Dermis microvascular lymphatic vessel endothelial cell (primary cell): ENCODE measurements at places on chromosomes 4 and X. TPM values are rescaled to one million over a fixed set of nuclear protein-coding genes. Genes with fewer than 3 reads are reported as not detected.

DNA sequence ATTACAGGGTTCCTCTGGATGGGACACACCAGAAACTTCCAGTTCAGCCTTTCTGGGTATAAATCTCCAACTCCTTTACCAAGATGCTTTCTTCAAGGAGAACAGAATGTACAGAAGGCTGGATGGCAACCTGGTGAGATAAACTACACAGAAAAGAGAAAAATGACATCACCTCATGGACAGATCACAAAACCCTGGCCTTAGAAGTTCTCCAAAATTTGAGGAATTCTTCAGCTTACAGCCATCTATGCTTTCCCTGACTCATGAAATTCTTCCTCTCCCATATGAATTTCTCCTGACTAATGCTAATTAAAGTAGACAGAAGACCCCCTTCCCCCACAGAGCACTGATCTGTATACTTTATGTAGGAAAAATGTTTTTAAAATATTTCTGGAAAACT, 345.4 kb downstream of the STIM2 start:
- no peak for DNase-seq

DNA sequence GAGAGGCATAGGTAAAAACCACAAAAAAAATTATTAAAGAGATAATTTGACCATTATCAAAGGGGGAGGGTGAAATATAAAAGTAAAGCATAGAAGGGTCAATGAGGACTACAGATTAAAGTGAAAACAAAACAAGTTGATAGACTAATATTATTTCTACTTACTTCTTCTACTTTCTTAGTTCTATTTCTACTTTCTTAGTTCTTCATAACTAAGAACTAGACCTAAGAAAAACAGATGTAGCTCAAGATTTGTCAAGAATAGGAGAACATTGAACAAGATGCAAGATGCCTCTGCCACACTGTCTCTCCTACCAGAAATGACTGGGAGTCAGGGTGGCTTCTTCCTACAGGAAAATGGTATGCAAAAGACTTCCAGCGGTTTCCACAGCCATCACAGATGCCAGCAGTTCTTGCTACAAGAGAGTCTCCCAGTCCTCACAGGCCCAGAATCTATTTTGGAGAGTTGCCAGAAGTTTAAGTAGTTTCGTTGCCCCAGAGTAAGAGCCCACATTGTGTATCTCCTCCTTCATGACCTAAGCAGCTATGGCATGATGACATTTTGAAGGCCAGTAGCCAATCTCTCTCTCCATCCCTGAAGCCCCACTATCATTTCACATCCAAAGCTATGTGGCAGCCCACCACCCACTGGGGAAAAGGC, 42.9 kb upstream of the DDX60 start:
- DNase-seq = no peak

GRCh38 chr4:108166038-108166437, 2.7 kb downstream of the LEF1 start:
- no peak for DNase-seq

DNA sequence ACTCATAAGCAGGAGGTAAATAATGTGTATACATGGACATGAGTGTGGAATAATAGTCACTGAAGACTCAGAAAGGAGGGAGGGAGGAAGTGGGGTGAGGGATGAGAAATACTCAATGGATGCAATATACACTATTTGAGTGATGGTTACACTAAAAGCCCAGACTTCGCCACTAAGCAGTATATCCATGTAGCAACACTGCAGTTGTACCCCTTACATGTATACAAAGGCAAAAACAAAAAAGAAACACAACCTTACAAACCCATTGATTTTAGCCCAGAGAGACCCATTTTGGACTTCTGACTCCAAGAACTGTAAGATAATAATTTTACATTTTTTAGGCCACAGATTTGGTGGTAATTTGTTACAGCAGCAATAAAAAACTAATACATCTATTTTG, 51.5 kb downstream of the VMA21 start:
- DNase-seq = no peak

DNA sequence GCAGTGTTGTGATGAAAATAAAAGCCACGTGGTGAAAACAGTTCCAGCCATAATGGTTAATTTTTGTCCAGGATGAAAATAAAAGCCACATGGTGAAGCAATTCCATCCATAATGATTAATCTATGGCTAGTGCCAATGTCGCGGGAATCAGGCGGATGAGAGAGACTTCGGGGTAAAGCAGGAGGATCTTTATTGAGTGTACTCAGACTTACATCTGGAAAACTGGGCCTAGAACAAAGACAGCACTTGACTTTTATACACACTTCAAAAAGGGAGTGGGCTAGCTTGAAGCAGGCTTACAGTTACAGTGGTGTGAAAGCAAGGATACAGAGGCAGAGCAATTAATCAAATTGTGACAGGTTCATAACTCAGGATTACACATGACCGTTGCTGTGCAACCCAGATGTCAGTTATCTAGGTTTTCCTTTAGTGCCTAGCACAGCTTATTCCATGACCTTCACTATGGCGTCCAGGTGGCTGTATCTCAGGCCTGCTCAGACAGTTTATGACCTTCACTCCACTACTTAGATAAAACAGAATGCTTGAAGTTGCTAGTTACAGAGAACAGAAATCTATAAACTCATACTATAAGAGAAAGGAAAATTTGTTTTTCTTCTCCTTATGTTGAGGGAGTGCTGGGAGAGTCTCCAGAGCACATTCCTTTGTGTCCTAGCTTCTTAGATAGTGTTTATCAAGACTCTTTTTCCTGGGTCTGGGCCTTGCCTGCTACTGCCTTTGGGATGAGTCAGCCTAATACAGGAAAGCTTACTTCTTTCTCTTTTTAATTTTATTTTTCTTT, 5.9 kb upstream of the PLA2G12A start:
- no peak for DNase-seq

DNA sequence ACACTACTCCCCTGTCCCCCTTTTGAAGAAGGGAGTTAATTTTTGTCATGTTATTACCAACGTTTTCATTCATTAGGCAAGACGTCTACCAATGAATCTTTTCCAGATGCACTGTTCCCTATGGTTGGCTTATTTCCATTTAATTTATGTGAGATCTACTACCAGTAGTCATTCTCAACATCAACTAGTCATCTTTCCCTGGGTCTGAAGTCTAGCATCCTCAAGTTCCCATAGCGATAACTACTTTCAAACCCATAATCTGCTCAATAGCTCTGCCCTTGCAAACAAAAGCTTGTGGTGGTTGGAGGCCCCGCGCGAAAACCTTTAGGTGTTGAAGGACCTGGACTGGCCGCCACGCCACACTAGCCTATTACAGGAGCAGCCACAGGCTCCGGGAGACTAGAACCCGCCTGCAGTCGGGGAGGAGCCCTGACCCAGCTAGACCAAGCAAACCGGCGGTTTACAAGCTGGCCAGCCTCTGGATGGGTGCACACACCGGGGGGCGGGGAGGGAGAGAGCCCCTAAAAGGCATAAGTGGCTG, 746 bp downstream of the PPAT start:
- peak; percentile 82 for DNase-seq

GRCh38 chr4:40283968-40284367, 51.2 kb upstream of the CHRNA9 start:
- no peak for DNase-seq

DNA sequence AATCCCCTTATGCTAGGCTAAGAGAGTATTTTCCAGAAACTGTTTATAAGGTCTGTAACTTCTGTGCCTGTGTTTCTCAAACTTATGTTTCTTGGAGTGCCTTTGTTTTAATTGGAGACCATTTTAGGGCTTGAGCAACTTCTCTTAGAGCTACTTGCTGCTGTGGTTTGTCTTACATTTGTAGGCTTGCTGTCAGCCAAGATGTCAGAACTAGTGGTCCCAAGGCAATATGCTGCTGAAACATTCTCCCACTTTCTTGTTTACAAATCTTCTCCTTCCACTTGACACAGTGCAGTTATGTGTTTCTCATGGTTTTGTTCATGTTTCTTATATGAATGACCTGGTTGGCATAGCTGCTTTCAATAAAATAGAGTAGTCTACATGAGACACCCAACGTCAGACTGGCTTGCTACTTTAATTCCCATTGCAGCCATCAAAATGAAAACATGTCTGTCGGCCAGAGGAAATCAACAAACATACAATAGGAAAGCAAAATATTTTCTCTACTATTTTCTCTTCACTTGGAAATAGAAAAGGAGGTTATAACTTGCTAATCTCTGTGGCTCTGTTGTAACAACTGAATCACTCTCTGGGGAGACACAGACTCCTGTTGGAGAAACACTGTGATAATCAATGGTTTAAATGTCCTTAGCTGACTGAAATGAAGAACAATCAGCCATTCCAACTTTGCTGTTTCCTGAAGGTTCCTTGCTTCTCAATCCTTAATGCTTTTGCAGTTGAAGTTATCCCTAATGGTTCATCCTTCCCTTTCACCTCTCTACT, 426.4 kb downstream of the PDGFC start:
- no peak for DNase-seq

GRCh38 chr4:76515975-76516843, 81.2 kb downstream of the SHROOM3 start:
- no peak for DNase-seq

- DNase-seq = no peak
These were observed 1374.8 kb downstream of the PCDH7 start for GRCh38 chr4:32094987-32095386.

DNA sequence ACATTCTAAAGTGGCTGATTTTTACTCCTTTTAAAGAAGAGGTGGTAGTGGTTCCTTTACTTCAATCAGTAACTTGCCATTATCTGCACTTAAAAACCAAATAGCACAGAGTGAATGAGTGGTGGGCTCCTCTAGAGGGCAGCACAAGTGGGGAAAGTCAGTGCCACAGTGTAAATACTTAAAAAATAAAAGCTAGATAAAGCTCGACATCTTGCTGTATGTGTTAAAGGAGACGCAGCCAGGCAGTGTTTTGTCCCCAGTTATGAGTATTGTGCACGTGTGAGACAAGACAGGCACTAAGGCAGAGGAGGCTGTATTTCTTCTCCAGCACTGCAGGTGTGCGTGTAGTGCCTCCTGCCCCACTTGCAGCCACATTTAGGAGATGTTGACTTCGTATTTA, 24.6 kb downstream of the NAP1L5 start:
- peak; percentile 55 for DNase-seq

GRCh38 chrX:136200466-136200865, 50.7 kb downstream of the MAP7D3 start:
- no peak for DNase-seq

DNA sequence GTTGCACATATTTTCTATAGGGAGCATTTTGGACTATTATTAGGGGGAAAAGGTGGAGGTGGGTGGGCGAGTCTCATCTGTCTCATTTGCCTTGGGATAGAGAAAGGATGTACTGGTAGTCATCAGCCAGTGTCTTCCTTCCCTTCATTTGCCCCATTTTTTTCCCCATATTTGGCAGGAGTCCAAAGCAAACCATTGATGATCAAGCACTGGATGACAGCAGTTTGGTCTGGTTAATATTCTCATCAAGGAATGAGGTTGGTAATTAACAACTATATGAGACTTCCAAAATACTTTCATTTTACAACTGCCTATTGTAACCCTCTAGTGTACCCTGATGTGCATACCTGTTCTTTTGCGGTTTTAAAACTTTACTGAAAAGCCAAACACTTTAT, 22.6 kb upstream of the IGFBP7 start:
- DNase-seq = peak; percentile 54

DNA sequence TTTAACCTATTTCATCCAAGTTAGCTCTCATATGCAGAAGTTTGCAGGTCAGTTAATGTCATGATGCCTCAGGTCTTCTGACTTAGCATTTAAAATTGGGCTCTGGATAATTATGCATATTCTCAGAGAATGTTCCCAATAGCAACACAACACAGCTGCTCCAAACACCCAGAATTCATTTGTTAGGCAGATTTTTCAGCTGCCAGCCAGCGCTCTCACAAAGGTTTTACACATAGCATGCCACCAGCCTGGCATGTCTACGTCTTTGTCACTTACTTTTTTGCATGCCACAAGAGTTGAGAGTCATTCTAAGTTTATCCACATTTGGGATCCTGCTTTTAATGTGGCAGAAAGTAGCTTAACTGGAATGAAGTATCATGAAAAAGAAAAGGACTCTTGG, 84.8 kb downstream of the LIMCH1 start:
- no peak for DNase-seq

DNA sequence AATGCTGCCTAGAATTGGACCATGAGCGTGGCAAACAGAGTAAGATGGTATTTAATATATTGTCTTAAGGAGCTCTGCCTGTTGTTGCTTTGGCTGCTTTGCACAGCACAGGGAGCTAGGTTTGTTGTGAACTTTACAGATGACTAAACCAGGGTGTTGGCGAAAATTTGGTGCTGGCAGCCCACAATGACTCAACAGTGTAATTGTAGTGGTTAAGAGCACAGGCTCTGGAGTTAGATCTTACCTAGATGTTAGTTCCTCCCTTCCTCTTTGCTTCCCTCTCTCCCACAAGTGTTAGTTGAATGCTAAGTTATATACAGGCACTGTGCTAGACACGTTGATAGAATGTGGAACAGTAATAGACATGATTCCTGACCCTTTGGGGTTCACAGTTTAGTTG, 128.9 kb upstream of the TRPC5 start:
- no peak for DNase-seq

The CT45A2 gene
- not detected in 2 replicates for total RNA-seq

The NAA11 gene
- not detected in 2 replicates for total RNA-seq

The ATG4A gene
- 11.1 and 13.2 TPM in 2 replicates for total RNA-seq

The SMR3B gene
- not detected in 2 replicates for total RNA-seq

The CCNA2 gene
- total RNA-seq = 20.9 and 51.3 TPM in 2 replicates

The LPAR4 gene
- under 0.01 TPM in 1 of 2 replicates, not detected in the other for total RNA-seq
